DMS79 (cell line): ENCODE measurements at places on chromosomes 6 and 20.

GRCh38 chr6:56819604-56820003, 135.3 kb upstream of the BEND6 start:
- DNase-seq = no peak

GRCh38 chr20:57693002-57693582, 16.7 kb downstream of the PMEPA1 start:
- no peak for DNase-seq

- no peak for DNase-seq
These were observed 27.8 kb upstream of the TLDC2 start for GRCh38 chr20:36848078-36848660.

DNA sequence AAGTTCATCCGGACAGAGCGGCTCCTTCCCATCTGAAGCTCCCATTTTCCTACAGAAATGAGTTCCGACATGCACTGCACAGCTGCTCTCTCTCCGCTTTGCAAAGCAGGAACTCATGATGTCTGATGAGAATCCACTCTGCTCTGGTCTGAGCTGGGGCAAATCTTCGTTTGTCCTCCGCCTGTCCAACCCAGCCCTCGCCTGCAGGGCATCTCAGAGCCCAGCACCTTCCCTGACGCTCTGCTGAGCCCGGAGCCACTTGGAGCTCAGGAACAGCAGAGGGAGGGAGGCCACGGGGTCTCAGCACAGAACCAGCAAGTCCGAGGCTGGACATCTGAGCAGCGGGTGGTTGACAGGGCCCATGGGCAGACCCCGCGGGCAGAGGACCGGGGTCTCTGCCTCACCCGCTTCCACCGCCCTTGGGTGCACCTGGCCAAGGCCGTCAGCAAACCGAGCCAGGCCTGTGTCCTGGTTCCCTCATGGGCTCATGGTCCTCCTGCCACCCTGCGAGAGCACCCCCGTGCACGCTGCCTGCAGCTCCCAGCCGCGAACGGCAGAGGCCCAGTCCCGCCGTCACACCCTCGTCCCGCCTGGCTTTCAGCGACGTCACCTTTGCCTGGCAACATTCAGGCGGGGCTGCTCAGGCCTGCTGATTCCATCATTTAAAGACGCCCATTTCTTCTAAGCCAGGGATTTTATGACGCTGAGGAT, 78.5 kb upstream of the BHLHE23 start:
- DNase-seq = no peak

DNA sequence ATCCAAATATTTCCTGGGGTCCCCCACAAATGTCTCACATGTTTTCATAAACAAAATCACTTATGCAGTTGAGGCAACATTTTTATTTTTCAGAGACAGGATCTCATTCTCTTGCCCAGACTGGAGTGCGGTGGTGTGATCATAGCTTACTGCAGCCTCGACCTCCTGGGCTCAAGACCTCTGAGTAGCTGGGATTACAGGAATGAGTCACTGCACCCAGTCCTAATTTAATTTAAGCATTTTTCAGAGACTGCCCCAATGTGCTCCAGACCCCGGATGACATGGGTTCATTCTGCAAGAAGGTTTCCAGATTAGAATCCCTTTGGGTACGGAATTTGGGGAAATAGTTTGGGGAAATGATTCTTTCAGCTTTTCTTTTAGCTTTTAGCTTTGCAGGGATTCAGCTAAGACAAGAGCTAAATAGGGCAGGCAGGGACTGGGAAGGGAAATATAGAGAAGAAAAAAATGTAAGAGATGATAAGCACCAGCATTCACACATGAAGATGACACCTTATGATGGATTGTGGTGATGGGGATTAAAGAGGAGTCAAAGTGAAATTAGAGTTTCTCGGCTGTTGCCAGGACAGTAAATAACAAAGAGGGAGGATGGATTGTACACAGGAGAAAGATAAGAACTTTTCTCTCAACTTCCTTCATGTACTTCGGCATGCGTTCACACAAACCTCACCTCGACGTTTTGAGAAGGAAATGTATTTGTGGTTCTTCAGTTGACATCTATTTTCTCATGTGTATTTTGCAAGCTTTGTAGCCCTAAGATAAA, 169.4 kb upstream of the TAB2 start:
- DNase-seq = no peak

- DNase-seq = no peak
These were observed 11.7 kb downstream of the ACSS1 start for GRCh38 chr20:25046181-25046641.

- DNase-seq = no peak
These were observed 155.5 kb downstream of the ESR1 start for GRCh38 chr6:151963001-151963400.

- no peak for DNase-seq
These were observed 58.6 kb upstream of the PTCHD4 start for GRCh38 chr6:48169635-48170034.

DNA sequence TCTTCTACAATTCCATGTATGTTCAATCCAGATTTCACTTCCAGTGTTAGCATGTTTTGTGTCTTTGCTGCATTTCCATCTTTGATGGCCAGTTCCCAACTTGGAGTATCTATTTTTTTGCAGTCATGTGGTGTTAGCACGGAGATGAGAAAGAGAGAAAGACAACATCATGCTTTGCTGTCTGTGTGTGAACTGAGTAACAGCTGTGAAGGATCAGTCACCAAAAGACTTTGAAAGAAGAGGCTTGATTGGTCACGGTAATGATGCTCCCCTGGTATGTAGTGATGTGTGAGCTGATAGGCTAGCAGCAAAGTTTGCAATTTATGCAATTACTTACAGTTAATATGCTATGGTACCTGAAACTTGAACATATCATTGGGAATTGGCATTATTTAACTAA, 731.3 kb upstream of the NRSN1 start:
- DNase-seq = no peak

DNA sequence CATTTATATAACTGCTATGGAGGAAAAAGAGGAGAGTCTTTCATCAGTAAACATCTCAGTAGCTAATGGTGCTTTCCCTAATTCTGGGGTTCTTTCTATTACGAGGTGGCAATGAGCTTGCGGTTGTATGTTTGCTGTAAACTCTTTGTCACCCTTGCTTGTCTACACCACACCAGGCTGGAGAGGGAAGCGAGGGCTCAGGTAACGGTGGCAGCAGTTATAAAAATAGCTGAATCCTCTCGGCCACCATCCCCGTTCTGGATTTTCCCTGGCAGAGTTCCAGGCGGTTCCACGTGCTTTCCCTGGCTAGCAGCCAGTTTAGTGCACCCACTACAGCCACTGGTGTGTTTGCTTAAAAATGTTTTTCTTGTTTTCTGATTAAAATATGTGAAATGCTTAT, 39.0 kb downstream of the MAS1 start:
- DNase-seq = peak; percentile 16

GRCh38 chr6:129565366-129565765, 144.6 kb downstream of the ARHGAP18 start:
- no peak for DNase-seq
